ENCODE measurements at places on chromosomes 2 and 18.
A peak's percentile ranks its signal among the peaks of the same experiment; 100 is the strongest.

DNA sequence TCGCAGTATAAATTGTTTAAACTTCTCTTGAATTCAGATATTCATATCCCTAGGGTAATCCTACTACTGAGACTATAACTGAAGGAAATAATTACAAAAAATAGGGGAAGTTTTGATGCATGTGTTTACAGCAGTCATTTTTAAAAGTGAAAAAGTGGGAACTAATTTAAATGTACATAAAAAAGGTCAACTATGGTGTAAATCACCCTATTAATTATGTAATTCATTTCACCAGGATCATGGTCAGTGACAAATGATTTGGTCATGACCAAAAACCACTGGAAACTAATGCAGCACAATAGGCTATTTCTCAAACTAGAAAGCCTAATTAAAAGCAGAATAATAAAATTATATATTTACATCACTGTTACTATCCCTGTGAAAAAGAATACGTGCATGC is 5.0 kb upstream of the CNGA3 start:
- DNase-seq: no peak

DNA sequence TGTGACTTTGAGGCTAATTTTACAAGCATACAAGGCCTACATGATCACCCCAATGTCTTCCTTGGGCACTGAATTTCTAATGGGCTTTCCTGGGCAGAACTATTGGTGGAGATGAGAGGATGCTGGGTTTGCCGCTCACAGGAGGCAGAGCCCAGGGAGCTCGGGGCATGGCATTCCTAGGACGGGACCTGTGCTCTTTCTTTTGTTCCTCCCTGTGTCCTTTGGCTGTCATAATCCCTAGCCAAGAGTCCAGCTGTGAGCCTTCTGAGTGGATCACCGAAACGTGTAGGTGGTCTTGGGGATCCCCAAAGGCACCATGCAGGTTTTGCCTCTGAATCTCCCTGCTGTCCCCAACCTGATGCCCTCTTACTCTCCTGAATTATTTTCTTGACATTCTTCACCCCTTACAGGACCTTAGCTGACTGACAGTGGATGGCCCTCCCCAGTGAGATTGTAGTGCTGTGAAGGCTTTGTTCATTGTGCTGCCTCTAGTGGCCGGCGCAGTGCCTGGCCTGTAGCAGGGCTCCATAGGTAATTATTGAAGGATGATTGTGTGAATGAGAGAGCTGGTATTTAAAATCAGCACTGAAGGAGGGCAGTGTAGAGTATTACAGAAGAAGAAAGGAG is 221.9 kb downstream of the ZNF407 start:
- DNase-seq: no peak

DNA sequence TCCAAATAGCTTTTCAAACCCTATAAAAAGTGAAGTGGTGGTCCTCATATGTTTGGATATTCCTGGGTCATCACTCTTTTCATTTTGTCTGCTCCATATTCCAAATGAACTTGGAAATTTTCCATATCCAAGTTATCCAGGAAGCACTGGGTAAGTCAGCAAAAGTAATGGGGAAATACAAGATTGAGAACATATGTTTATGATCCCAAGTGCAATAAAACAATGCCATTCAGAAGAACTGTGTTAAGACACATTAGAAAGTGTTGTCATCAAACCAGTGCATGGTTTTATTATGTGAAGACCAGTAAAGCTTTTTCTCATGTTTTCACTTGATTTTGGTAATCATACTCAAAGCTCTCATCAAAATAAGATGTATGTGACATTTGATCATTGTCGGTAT is 363.4 kb downstream of the RPRM start:
- no peak for DNase-seq

GRCh38 chr2:129201696-129202095 is 777.8 kb upstream of the RAB6C start:
- DNase-seq: no peak

DNA sequence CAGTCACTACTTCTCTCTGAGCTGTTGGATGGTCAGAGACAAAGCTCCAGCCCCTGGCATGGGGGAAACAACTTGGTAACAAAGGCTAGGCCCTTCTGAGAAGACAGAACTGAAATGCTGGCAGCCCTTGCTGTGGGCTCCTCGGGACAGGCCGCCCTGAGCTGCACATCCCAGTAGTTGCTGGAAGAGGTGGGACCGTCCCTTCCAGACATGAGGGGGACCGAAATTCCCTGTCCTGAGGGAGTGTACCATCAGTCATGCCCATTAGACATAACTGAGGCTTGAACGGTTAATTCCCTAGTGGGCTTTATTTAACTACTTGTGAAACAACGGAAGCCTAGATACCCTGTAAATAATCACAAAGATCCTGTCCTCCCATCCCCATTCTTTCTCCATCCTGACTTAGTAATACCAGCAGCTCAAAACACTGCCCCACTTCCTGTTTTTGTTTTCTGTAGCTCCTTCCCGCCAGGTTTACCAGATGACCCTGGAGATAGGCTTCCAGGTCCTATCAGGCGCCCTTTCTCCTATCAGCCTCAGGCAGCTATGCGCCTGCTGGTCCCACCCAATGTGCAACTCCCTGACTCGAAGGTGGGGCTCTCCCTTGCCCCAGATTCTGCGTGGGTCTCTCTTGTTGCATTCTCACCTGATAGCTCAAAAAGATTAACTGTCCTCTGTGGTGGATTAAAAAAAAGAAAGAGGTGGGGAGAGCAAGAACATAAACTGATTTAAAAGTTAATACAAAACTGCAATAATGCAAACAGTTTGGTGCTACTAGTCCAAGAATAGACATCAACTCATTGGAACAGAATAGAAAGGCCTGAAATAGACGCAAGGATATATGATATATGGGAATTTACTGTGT is 37.0 kb upstream of the NT5DC4 start:
- no peak for DNase-seq

- DNase-seq: no peak
Observed at GRCh38 chr2:23837871-23838270, 89.1 kb downstream of the ATAD2B start.

GRCh38 chr18:48599391-48599790 is 60.6 kb downstream of the CTIF start:
- no peak for DNase-seq

- DNase-seq: no peak
Observed at GRCh38 chr2:96493072-96493471, 12.1 kb downstream of the NEURL3 start.

- DNase-seq: no peak
Observed at GRCh38 chr2:81389203-81389602, 1084.7 kb upstream of the LRRTM1 start.

GRCh38 chr2:238290091-238290509 is 1.7 kb upstream of the PER2 start:
- DNase-seq: peak; percentile 48

GRCh38 chr2:45446016-45446415 is 165.1 kb downstream of the SRBD1 start:
- no peak for DNase-seq

- DNase-seq: no peak
Observed at GRCh38 chr2:173122936-173123335, 47.3 kb downstream of the MAP3K20 start.

DNA sequence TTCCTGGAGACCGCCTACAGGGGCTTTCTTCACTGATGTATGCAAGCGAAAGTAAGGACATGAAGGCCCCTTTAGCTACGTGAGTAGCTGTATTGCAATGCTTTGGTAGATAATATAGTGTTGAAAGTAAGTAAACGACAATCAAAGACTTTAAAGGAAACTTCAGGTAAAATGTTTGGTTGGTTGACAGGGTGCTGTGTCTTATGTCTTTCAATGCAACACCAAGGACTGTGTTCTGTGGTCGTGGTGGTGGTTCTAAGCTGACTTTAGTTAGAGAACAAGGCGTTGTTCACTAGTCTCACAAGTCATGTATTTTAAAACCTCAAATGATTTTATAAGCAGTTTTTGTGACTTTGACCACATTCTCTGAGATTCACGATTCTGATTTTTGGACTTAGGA is 58.0 kb upstream of the CABYR start:
- DNase-seq: no peak

DNA sequence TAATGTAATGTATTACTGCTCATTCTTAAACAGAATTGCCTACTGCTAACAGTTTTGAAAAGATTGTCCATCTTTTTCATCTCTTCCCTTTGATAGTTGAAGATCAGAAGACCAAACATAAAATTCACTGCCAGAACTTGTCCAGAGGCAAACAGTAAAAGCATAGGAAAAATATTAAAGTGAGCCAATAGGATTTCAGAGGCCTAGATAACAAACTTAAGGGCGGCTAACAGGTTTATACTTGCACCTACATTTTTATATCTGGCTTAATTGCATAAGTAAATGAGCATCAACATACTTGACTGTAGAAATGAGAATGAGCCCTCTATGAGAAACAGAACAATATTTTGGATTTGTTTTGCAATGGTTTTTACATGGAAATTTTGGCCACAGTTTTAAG is 30.3 kb downstream of the ZC3H15 start:
- no peak for DNase-seq

GRCh38 chr2:237876532-237876931 is 17.1 kb downstream of the RAMP1 start:
- DNase-seq: no peak

GRCh38 chr18:23380817-23381216 is 72.3 kb upstream of the RIOK3 start:
- no peak for DNase-seq

GRCh38 chr2:118061135-118061955 is 26.9 kb upstream of the INSIG2 start:
- no peak for DNase-seq

- no peak for DNase-seq
Observed at GRCh38 chr2:206240327-206240726, 34.1 kb upstream of the ZDBF2 start.

GRCh38 chr2:220775856-220776488 is 796.1 kb downstream of the EPHA4 start:
- no peak for DNase-seq

Data from frontal cortex (tissue), 4 donors.